ENCODE measurements at places on chromosomes 4 and X.

DNA sequence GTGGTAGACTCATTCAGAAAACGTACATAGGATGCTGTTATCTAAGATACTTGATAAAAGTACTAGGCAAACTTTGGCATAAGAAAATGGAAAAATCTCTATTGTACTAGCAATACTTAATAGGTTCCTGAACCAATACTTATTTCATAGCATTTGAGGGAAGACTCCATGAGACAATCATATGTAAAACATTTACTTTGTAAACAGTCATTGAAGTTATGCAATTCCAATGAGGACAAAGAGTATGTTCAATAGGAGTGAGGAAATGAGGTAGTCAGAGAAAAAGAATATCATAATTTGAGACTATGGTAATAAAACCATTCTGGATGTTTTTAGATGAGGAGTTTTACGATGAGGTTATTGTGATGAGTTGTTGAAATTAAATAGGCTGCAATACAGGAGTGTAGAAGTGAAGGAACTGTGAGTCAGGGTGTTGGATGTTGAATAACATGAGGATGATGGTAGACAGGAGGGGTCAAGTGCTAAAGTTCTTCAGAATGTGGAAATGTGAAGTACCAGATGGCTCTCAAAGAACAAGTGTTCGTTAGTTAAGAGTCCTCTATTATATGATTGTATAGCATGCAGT is 397.9 kb downstream of the PPP3CA start:
- DNase-seq = no peak

- DNase-seq = no peak
Measured at GRCh38 chr4:113113151-113113550, 63.7 kb downstream of the ANK2 start.

DNA sequence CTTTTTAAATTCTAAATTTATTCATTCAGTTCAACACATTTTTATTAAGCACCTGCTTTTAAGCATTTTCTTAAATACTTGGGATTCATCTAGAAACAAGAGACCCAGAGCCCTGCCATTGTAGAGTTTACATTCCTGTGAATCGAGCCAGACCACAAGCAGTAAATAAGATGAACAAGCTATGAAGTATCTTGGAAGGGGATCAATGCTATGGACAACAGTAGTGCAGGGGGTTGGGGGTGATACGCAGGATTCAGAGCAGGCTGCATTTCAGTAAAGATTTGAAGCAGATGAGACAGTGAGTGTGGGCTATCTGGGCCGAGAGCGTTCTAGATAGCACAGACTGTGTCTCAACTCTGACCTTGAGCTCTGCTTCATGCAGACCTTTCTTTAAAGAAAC is 35.1 kb downstream of the CLDN22 start:
- DNase-seq = no peak

DNA sequence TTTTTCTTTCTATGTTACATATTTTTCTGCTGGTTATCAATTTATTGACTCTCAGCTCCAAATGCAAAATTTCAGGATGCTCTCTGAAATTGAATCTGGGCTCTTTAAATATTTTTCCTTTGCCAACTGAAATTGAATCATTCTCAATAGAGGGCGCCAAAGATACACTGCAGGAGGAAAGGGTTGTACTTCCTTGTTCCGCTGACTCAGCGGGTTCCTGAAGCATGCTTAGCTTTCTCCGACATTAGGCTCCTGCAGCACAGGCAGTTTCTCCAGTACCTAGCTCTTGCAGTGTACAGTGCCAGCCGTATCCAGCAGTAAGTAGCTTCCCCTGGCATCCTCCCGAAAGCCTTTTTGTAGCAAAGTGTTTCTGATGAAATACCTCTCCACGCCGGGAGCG is 28.8 kb upstream of the CFAP47 start:
- DNase-seq = no peak

DNA sequence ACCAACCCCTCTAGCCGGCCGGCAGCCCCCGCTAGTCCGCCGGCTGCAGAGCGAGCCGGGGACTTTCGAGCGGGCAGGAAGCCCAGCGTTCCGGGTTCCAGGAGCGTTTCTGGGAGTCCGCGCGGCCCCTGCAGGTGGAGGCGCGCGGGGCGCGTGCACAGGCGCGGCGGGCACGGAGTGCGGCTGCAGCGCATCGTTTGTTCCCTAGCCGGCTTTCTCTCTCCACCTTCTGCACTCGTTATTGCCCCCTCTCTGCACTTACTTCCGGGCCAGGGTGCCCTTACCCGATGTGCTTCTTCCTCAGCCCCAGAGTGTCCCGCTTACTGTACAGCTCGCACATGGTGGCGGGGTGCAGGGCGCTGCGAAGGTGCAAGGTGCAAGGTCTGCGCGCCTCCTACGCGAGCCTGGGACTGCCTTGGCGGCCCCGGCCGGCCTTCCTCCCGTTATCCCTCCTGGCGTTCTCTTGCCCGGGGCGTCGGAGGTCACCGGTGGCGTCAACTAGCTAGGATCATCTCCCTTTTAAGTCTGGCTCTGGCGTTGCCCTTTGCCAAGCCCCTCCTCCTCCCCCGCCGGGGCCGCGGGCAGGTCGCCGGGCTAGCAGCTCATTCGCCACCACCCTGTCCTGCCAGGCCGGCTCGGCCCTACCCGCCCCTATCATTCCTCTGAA is at the start of gene ETNPPL:
Gene ETNPPL, minus strand, starts transcription at position 495 of the 667 bp plus-strand sequence. Its CDS starts 155 bp downstream, at position 340.
- DNase-seq = no peak

DNA sequence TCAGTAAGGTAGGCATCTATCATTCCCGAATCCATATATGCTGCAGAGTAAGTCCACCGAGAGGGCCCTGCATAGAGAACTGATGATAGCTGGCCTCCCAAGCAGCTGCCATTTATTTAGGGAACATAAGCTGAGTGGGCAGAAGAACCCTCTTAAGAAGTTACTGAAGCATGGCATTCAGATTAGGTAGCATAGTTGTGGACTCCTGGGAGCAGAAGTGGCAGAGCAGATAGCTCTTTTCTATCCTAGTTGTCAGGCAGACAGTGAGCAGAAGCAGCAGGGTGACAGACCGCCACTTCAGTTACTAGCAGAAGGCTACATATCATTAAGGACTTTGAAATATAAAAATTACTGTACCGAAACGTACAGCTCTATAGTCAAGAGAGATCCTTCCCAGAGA is 454.7 kb downstream of the PPP4R3C start:
- no peak for DNase-seq
